ENCODE measurements at places on chromosomes 6 and 20.

DNA sequence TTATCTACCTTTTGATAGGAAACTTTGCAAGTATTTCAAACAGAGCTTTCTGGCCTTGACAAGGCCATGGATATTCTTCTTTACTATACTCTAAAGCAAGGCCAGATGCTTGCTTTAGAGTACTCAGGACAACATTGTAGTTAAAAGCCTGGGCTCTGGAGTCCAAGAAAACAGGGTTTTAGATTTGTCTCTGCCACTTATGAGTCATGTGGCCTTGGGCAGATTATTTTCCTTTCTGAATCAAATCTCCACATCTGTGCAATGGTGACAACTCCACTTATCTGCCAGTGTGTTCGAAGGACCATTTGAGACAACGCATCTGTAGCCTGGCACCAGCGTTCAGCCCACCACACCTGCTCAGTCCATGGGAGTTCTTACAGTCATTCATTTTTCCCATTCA lies 265.9 kb upstream of the RIN2 start:
- no peak for DNase-seq

- DNase-seq: no peak
These were observed 13.4 kb upstream of the RPS6KA2 start for GRCh38 chr6:166640342-166641043.

DNA sequence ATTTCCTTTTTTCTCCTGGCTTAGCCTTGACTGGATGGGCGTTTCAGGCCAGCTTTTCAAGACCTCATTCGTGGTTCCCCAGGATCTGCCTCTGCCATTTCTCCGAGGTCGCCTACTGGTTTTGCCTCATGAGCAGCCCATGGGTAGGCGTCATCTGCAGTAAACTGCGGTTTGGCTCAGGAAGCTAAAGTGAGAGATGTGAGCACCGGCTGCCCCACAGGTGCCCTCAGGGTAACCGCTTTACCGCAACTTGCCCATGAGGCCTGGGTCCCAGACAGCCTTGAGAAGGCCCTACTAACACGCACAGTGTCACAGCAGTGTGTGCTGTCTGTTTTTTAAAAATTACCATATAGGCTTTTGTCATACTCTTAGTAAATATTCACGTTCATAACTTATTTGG lies 53.4 kb upstream of the TBXT start:
- DNase-seq: no peak

DNA sequence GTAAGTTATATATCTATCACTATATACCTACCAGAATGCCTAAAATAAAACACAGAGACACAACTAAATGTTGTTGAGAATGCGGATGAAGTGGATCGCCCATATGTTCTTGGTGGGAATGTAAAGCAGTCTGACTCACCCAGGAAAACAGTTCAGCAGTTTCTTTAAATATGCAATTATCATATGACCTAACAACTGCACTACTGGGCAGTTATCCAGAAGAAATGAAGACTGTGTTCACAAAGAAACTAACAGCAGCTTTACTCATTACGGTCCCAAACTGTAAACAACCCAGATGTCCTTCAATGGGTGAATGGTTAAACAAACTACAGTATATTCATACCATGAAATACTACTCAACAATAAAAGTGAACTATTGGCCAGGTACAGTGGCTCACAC lies 14.3 kb upstream of the ZC3H12D start:
- no peak for DNase-seq

- DNase-seq: no peak
These were observed 810 bp downstream of the LAMP5 start for GRCh38 chr20:9515214-9515585.

DNA sequence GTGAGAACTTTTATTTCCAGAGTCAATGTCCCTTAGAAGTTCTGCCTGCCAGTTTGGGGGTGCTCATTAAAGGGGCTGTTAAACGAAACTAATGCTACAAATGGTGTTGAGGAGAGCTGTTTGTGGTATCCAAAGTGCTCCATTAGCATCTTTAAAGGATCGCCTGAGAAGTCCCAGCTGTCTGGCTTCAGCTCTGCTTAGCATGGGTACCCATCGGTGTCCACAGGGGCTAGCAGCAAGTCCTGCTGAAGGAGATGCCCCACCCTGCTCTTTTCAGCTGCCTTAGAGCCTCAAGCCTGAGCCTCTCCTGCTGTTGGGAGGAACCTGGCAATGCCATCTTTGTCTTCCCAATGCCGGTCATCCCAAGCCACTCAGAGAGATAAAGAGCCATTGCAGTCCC lies 111.1 kb downstream of the FOXO3 start:
- DNase-seq: no peak
